ENCODE measurements at places on chromosomes 7 and 10. TPM values are rescaled to one million over a fixed set of nuclear protein-coding genes. Genes with fewer than 3 reads are reported as not detected.

The CCM2 gene
- 63.4 TPM for total RNA-seq

The EBLN1 gene
- not detected for total RNA-seq

The HABP2 gene
- total RNA-seq = not detected

The LRGUK gene
- total RNA-seq = 0.10 TPM

The TPST1 gene
- total RNA-seq = 86.1 TPM

The TDRD1 gene
- total RNA-seq = 0.13 TPM
